Progenitor cell of endocrine pancreas (in vitro differentiated cells): ENCODE measurements at places on chromosomes 12 and 14. TPM values are rescaled to one million over a fixed set of nuclear protein-coding genes. Genes with fewer than 3 reads are reported as not detected.
A peak's percentile ranks its signal among the peaks of the same experiment; 100 is the strongest.

KRT1 gene
- not detected in 2 replicates for total RNA-seq

RNASE3 gene
- not detected in 2 replicates for total RNA-seq

BRI3BP gene
- total RNA-seq = 11.1 and 12.0 TPM in 2 replicates

TAS2R9 gene
- 0.26 and 0.29 TPM in 2 replicates for total RNA-seq

GNPTAB gene
- 22.9 and 23.2 TPM in 2 replicates for total RNA-seq

NUAK1 gene
- 7.6 and 9.7 TPM in 2 replicates for total RNA-seq

IRF2BPL gene
- total RNA-seq = 51.1 and 56.2 TPM in 2 replicates

OASL gene
- total RNA-seq = not detected in 2 replicates

DNA sequence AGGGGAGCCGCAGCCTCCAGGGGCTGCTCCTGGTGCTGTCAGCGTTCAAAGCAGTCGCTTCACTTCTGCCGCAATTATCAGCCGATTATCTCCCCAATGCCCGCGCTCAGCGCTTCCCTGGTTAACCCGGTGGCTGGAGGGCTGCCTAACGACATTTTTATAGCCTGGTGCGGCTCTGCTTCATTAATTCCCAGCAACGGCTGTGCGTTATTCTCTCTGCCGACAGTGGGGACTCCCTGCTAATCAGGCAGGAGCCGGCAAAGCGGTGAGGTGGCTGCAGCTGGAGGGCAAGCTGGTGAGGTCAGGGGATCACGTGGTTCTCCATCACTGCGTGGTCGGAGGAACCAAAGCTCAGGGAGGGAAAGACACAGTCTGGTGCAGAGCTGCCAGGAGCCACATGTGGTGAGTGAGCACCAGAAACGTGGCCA is 62.9 kb downstream of the GLRX5 start:
- DNase-seq = peak; percentile 40

GRCh38 chr12:25320123-25321006 is 69.6 kb upstream of the KRAS start:
- no peak for DNase-seq

- DNase-seq = no peak
Observed at GRCh38 chr12:44863867-44864266, 12.2 kb downstream of the NELL2 start.

GRCh38 chr12:52183544-52183910 is 8.3 kb downstream of the KRT80 start:
- no peak for DNase-seq

- peak; percentile 85 for DNase-seq
Observed at GRCh38 chr14:99682809-99683618, 1.1 kb upstream of the CYP46A1 start.

DNA sequence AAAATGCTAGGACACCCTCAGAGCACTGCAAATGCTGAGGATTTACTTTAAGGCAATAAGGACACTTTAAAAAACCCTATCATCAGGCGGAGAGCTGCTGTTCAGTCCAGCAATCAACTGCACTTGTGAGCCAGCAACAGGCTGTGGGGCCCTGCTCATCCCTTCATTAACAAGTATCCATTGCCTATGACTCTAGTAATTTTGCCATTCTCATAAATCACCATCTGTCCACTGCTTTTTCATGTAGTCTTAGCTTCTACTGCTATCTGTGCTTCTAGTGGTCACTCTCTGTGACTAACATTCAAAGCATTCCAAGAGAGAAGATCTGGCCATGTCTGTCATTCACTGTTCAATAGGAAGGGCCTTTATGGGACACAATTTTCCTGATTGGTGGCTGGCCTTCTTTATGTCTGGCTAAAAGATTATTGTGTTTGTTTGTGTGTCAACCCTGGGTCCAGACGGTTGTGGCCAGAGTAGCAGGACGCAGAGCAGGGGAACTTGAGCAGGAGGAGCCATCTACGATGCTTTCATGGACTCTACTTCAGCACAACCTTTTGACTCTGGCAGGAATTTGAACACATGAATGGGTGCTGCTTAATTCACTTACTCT is 3.6 kb upstream of the KRAS start:
- DNase-seq = no peak

DNA sequence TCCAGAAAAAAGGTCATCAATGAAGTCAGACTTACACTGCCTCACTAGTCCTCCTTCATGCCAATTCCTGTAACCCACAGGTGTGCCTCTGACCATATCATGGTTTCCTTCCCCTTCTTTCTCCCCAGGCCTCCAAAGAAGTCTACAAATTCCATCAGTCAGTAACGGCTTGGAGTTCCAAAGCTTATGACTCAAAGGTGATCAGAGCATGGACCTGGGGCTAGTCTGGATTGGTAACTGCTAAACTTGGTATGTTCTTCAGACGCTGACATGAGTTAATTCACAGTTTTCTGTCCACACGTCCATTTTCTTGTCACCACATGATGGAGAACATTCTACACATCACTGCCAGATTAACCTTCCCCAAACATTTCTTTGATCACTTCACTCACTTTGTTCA is 560.4 kb downstream of the ETNK1 start:
- no peak for DNase-seq

GRCh38 chr14:60642270-60643140 is 6.8 kb downstream of the SIX1 start:
- DNase-seq = peak; percentile 23

DNA sequence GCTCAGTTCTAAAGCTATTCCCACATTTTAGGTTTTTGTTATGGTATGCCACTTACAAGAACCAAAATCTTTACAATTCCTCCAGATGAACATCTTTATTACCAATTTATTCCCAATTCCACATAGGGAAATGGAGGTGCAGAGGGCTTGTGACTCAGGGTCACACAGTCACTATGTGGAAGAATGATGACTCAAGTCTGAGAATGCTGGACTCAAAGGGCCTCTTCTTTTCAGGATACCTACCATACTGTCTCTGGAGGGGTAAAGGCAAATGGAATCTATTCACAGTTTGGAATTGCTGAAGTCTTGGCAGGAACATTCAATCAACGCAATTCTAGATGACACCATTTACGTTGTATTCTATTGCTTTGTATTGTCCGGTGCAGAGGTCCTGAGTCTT is 48.2 kb upstream of the MANSC4 start:
- DNase-seq = no peak

GRCh38 chr12:100404769-100405407 is 48.0 kb downstream of the SLC17A8 start:
- peak; percentile 13 for DNase-seq

DNA sequence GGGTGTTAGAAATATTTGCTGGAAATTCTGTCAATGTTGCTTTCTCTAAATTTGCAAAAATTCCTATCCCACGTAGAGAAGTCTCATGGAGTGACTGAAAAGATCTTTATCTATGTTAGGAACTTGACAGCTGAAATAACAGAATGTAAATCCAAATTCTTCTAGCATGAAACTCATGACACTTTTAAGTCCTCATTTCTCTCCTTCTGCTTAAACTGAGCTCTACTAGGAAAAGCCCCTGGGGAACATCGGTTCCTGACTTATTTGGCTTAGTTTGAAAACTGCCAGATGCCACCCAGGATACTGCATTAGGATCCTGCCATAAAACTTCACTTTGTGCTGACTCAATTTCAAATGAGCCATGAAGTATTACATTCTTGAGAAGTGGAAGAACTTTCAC is 426.0 kb downstream of the GALC start:
- no peak for DNase-seq

GRCh38 chr12:21509768-21510167 is 8.2 kb downstream of the GOLT1B start:
- DNase-seq = no peak

DNA sequence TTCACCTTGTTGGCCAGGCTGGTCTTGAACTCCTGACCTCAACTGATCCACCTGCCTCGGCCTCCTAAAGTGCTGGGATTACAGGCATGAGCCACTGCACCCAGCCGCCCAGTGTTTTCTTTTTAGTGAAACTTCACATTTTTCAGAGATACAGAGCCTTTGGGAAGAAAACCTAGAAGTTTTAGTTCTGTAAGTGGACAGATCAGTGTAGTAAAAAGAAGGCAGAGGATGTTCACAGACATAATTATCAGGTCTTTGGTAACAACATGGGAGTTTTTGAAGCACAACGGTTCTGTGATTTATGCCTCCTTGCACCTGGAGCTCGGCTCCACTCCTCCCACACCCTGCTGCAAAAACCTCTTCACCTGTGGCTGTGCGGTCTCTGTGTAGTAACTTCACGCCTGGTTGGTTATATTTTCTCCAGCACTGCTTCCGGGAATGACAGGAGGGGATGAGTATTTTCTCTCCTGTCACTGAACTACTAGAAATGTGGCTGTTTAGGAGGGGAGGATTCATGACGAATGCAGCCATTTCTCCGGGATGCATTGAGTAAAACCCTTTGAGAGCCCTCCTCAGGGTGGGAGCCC is 67.0 kb downstream of the ARF6 start:
- no peak for DNase-seq

GRCh38 chr12:89251342-89252271 is 100.7 kb downstream of the DUSP6 start:
- DNase-seq = no peak

DNA sequence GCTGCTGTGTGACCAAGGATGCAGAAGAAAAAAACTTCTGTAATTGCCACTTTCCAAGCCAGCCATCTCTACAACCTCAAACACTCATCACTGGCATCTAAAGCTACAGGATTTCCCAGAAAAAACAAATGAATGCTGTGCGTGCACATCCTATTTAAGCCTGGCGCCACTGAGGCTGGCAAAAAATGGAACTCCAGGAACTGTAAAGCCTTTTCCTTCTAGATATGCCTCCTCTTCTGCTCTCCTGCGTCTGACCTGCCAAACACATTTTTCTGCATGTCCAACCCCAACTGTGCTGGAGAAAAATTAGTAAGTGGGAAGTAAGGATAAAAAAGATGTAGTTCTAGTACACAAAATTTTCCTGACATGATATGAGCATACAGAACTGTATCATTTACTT is 184.9 kb downstream of the ITPR2 start:
- no peak for DNase-seq

DNA sequence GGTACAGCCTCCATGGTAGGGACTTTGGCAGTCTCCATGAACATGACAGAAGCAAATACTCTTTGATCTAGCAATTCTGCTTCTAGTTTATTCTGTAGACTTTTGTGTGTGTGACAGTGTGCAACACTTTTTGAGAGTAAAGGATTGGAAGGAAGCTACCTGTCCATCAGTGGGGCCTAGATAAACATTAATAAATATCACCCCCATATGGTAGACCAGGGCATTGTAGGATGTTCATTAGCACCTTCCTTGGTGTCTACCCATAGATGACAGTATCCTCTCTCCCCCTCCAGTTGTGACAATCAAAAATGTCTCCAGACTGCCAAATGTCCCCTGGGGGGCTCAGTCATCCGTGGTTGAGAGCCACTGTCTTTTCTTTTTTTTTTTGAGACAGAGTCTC is 10.8 kb downstream of the SNRNP35 start:
- no peak for DNase-seq

- DNase-seq = no peak
Observed at GRCh38 chr12:18955594-18955993, 173.9 kb upstream of the PLEKHA5 start.

- no peak for DNase-seq
Observed at GRCh38 chr12:96121271-96121711, 72.9 kb upstream of the ELK3 start.

- peak; percentile 49 for DNase-seq
Observed at GRCh38 chr12:52873832-52874572, 25.2 kb upstream of the KRT78 start.

- DNase-seq = no peak
Observed at GRCh38 chr14:31083781-31084180, 57.6 kb upstream of the STRN3 start.

- DNase-seq = no peak
Observed at GRCh38 chr12:124866883-124867400, 3.3 kb upstream of the SCARB1 start.
